ENCODE measurements at places on chromosomes 12 and 14. TPM values are rescaled to one million over a fixed set of nuclear protein-coding genes. Genes with fewer than 3 reads are reported as not detected.

The MAP3K9 gene
- 20.0 TPM for total RNA-seq

The TFCP2 gene
- total RNA-seq: 27.1 TPM

The MOAP1 gene
- total RNA-seq: 14.7 TPM

The TMEM63C gene
- 1.7 TPM for total RNA-seq

The GZMH gene
- total RNA-seq: not detected

The FGF23 gene
- total RNA-seq: 0.24 TPM

The SLC48A1 gene
- 10.6 TPM for total RNA-seq

The KRT6C gene
- total RNA-seq: not detected

GRCh38 chr14:101499513-101499912, 61.8 kb upstream of the DIO3 start:
- no peaks in the 10 kb centered on the region for H3K36me3 ChIP-seq
- H3K27ac ChIP-seq: no peak overlapping the region
- H3K4me3 ChIP-seq: no peak overlapping the region

GRCh38 chr14:91114079-91115065, 499 bp downstream of the DGLUCY start:
- peaks cover 14% of the 10 kb centered on the region for H3K4me1 ChIP-seq
- H3K27me3 ChIP-seq: no peaks in the 10 kb centered on the region
- peak overlapping the region; percentile 66 for H3K4me3 ChIP-seq
- DNase-seq: peak; percentile 93
- H3K36me3 ChIP-seq: peaks cover 30% of the 10 kb centered on the region

DNA sequence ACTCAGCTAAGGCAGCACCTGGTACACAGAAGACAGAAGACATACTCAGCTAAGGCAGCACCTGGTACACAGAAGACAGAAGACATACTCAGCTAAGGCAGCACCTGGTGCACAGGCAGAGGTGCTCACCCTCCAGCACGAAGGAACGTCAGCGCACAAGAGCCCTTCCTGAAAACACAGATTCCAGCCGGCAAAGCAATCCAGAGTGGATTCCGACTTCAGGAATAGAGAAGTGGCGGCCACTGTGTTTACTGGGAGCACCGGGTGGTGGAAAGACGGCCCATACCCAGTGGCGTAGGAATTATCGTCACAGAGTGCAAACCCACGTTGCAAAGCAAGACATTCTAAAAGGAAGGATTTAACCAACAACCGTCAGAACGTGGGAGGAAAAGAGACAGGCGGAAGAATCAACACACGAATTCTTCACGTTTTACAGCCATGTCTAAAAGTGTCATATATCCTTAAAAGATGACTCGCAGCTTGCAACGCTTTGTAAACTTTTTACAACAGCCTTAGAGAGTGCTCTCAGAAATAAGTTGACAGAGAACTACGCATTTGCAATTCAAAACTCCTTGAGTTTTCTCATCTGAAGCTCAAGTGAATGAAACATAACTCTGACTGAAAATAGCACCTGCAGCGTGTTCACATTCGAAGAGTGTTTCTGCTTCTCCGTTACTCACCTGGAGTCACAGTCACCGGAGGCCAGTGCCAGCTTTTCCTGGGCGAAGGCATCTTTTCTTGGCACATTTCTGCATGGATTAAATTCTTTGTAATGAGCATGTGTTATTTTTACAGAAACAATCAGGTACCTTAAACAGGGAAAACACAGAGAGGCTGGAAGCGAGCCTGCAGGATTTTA, 55.8 kb upstream of the GALNT9 start:
- no peak overlapping the region for H3K4me3 ChIP-seq
- H3K4me1 ChIP-seq: no peaks in the 10 kb centered on the region
- H3K27ac ChIP-seq: no peak overlapping the region
- H3K27me3 ChIP-seq: peaks cover 79% of the 10 kb centered on the region

DNA sequence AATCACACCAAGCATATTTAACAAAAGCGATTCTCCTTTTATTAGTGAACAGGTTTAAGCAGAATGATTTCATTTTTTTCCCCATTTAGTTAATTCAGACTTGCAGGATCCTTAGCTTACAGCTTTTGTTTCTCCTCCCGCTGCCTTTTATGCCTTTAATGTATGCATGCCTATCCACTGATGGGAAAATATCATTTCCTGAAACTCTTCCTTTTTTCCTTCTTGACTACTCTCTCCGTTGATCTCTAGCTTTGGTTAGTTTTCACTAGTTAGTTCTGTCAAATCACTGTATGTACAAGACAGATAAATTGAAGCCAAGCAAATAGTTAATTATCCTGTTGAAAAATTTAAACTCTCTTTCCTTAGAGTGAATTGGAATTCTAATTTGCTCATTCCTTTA, 26.3 kb downstream of the NKX2-1 start:
- no peaks in the 10 kb centered on the region for H3K4me1 ChIP-seq
- no peak for DNase-seq
- no peak overlapping the region for H3K4me3 ChIP-seq
- H3K36me3 ChIP-seq: no peaks in the 10 kb centered on the region
- no peaks in the 10 kb centered on the region for H3K27me3 ChIP-seq

- DNase-seq: no peak
- H3K36me3 ChIP-seq: peaks cover 10% of the 10 kb centered on the region
- H3K4me1 ChIP-seq: peaks cover 13% of the 10 kb centered on the region
- H3K27ac ChIP-seq: no peak overlapping the region
- no peak overlapping the region for H3K4me3 ChIP-seq
Measured at GRCh38 chr12:64995816-64996215, 125.3 kb downstream of the WIF1 start.

DNA sequence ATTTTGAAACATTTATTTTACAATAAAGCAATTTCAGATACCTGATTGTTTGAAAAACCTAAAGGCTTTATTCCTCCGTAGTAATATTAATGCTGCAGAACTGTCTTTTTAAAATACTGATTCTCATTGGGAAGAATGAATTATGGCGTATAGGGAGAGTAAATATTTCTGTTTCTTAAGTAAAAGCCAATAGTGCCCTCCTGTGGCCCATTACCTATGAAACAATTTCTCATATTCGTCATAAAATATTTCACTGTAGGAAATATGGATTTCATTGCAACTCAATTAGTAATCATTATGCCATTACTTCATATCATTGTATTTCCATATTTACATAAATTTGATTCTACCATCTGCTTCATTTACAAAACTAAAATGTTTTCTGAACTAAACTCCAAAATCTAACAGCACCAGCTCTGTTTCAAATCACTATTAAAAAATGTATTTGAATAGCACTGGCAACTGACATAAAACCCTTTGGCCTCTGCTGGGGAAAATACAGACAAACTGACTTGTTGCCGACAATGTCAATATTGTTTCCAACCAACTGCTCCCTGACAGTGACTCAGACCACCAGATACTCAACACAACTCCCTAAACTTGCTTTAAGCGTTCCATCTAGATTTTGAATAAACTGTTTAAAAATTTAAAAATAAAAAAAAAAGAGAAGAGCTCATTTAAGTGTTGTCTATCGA, 290.3 kb downstream of the NAV3 start:
- no peak overlapping the region for H3K4me3 ChIP-seq
- H3K36me3 ChIP-seq: no peaks in the 10 kb centered on the region

DNA sequence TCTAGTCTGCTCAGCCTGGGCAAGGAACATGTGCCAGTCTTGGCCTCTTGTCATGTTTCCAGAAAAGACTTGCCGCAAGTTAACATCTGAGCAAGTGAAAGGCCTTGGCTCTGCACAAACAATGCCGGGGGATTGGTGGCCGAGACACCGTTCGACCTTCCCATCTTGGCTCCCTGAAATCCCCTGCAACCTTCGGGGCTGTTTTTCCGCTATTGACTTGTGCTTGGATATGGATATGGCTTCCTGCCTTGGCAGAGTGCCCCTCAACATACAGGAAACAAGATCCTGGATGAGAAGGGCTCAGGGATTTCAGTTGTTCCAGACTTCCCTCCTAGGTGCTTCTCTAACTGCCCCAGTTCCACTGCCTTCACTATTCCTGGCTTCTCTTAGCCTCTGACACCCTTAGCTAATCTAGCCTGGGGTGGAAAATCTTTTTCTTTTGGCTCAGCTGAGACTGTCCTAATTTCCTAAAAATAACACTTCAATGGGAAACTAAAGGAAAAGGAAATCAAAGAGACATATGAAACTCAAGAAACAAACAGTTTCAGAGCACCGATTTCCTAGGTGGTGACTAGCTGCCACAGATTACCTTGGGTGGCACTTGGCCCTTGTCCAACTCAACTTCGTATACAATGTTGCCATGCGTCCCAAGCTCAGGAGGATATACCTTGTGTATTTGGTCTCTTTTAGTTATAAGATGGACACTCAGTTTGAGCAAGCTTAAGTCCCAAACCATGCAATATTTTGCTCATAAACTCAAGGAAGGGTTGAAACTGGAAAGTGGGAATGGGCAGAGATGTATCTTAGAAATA, 33.9 kb downstream of the RDH12 start:
- no peak for DNase-seq
- H3K4me1 ChIP-seq: no peaks in the 10 kb centered on the region
- H3K4me3 ChIP-seq: no peak overlapping the region
- no peaks in the 10 kb centered on the region for H3K27me3 ChIP-seq

- H3K4me1 ChIP-seq: no peaks in the 10 kb centered on the region
- peaks cover 23% of the 10 kb centered on the region for H3K36me3 ChIP-seq
- H3K4me3 ChIP-seq: no peak overlapping the region
- DNase-seq: no peak
Measured at GRCh38 chr12:9902539-9903228, 21.4 kb downstream of the KLRF2 start.

DNA sequence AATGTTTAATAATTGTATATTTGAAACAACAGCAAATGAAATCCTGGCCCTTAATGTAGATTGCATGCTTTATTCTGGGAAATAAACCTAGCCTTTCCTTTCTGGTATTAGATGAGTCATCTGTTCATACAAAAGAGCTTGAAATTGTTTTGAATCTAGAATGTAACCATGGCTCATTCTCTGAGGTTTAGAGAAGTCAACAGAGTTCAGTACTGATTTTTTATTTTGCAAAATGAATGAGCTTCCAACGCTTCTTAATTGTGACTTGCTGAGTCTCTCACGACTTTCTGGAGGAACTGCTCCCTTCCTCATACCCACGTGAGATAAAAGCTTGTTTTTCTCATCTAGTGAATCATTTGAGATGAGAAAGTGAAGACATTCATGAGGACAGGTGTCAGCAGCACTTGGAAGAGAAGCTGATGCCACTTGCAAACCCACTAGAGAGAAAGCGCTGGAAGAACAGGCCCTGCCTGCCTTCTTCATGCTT, 509.6 kb downstream of the VRK1 start:
- no peak overlapping the region for H3K27ac ChIP-seq
- H3K4me3 ChIP-seq: no peak overlapping the region
- no peaks in the 10 kb centered on the region for H3K4me1 ChIP-seq
- no peaks in the 10 kb centered on the region for H3K27me3 ChIP-seq
- H3K36me3 ChIP-seq: no peaks in the 10 kb centered on the region
